Activated CD4-positive, alpha-beta T cell treated with anti-CD3 and anti-CD28 coated beads, Interleukin-2, Interleukin-6, amounts not matched to agents 100 ng/mL and 50 ng/mL, durations not matched to agents 16 hours and 8 hours (primary cell): ENCODE measurements at places on chromosomes 16 and 17.
A peak's percentile ranks its signal among the peaks of the same experiment; 100 is the strongest.

DNA sequence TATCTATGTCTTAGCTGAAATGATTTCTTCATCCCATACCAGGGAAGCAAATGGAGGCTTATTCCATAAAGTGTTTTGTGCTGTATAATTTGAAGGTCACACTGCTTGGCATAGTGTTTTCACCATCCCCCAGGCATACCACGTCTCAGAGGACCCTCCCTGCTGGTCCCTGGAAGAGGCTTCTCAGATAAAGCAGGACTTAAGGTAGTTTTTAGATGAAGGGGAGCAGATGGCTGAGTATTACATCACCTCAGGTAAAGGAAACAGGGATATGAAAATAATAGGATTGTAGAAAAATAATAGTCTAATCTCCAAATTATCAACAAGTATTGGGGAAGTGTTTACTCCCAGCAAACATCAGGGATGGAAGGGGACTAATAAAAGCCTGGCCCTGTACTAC is 7.3 kb upstream of the SMG1 start:
- DNase-seq = no peak

DNA sequence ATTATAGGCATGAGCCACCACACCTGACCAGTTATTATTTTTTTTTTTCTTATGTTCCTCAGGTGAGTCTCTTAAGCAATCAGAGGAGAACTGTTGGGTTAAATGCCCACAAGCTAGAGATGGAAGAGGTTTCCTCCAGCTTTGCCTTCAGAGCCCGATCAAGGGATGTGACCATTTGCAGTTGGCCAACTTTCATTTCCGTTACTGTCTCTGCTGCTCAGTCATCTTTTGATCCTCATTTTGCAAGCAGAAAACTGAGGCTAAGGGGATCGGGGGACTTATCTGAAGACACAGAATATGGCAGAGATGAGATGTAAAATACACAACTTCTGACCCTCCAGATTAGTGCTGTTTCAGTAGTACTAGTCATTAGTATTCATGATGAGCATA is 188.8 kb downstream of the RAB11FIP4 start:
- no peak for DNase-seq

- DNase-seq = no peak
Observed at GRCh38 chr17:81999587-81999975, 22.2 kb downstream of the ASPSCR1 start.

DNA sequence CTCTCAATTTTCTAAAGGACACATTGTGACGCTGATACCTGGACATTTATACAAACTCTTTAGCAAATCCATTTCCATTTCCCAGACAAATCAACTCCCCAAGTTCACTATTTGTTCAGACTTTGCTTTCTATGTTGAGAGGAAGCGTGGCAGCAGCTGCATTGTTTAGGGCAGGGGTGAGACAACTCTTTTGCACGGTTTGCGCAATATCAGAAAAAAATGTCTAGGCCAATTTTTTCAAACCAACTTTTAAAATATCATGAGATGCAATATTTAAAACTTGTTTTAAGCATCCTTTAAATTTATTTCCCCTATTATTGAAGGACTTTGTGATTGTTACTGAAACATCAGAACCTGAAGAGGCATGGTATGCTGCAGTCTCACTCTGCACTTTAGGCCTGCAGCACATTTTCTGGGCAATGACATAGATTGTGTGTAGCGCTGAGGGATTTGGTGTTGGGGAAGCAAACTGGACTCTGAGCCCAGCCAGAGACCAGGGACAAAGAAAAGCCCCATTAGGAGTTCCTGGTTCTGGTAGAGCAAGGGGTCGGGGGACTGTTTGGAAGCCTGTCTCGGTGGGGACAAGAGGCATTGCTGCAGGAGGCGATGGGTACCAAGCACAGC is 6.4 kb upstream of the CCDC182 start:
- DNase-seq = no peak

DNA sequence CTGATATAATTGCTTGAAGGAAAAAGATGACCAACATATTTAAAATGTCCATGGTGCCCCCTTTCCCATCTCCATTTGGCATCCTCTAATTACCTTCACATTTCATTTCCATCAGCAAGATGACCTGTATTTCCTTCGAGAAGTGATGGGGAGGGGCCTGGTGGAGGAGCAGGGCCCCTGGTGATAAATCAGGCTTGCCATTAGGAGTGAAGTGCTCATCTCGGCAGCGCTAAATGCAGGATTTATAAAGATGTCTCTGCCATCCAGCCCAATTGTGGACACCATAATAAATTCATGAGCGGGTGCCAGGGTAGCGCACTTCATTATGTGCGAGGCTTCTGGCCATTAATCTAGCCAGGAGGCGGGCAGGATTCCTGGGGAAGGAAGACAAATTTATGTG is 101.5 kb upstream of the IRX6 start:
- no peak for DNase-seq

GRCh38 chr17:39618246-39618913 is 8.4 kb upstream of the PPP1R1B start:
- no peak for DNase-seq

- DNase-seq = peak; percentile 77
Observed at GRCh38 chr16:29710227-29711219, 31.5 kb downstream of the QPRT start.

GRCh38 chr17:39676198-39676819 is 8.1 kb downstream of the PNMT start:
- peak; percentile 57 for DNase-seq

DNA sequence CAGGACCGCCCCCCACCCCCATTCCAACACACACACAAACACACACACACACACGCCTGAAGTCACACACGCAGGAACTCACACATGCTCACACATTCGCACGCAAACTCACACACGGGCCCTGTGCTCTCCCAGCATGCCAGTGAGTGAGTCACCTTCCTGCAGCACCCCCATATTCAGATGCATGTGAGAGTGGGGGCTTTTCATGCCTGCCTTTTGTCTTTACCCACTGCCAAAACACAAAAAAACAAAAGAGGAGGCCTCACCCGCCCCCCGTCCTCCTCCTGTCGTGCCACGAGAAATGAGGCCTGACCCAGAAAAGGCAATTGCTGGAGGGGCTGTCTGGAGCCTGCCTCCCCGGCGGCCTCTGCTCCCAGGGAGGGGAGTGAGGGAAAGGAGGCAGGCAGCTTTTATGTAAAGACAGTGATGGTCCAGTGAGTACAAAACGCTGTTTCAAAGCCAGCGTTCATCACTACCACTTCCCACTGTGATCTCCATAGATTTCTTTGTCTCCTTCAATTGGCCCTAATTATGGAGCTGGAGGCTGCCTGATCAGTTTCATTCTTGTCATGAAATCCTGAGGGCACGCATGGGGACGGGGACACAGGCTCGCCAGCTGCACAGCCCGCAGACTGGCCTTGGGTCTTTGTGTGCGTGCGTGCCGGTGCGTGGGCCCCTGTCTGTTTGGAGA is 29.5 kb upstream of the GSE1 start:
- DNase-seq = no peak

DNA sequence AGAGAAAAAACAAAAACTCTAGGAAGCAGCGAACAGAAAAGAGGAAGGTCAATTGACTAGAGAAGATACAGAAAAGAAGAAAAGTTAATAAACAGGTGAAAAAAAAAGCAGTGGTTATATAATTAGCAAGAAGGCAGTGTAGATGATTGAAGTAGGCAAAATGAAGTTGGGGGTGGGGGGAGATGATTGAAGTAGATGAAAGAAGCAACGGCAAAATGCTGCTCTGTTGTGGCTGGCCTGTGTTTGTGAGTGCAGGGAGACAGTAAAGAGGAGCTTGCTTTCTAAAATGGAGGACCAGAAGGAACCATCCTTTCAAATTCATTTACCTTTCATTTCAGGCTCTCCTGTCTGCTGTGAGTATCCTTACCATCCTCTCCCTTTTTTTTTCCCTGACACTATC is 3.6 kb downstream of the EVI2B start:
- DNase-seq = peak; percentile 53

DNA sequence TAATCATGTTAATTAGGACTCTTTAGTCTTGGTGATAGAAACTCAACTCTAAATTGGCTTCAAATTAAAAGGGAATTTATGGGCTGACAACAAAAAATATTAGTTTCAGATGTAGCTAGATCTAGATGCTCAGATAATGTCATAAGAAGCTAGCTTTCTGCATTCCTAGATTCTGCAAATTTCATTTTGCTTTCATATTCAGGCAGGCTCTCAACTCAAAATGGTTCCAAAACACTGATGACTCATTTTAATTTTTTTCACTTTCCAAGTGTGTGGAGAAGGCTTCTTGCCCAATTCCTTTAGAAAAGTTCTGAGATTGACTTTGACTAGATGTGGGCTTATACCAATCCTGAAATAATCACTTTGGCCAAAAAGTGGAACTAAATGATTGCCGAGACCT is 236.7 kb upstream of the GOT2 start:
- DNase-seq = no peak

GRCh38 chr16:7638306-7638705 is 305.7 kb downstream of the RBFOX1 start:
- DNase-seq = no peak

DNA sequence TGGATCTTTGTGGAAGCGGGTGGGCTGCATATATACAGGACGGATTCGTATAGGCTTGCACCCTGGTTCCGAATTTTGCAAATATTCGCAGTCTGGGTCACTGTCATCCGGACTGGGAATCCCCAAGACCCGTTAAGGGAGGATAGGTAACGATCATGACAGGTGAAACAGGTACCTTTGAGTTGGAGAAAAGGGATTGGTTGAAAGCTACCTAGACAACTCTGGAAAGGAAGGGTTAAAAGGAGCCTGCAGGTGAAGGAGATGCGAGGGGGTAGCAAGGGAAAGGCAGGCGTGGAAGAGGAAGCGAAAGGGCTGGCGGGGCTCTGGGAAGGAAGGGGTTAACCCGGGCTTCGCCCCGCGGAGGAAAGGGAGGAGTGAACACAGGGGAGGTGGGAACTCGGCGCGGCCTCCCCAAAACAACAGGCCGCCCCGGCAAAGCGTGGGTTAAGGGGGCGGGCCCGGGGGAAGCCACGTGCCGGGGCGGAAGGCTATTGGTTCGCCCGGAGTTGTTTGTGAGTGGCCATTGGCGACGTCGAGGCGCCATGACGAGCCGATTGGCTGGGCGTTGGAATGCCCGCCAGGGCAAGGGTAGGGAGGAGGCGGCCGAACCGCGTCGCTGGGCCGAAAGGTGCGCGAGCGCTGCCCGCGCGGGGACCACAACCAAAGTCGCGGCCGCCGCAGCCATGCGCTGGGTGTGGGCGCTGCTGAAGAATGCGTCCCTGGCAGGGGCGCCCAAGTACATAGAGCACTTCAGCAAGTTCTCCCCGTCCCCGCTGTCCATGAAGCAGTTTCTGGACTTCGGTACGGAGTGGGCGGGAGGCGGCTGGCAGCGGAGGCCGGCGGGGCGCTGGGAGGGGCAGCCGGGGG is at the start of gene PDK2:
Gene PDK2, plus strand, starts transcription at position 599 of the 867 bp plus-strand sequence. Its CDS starts 85 bp downstream, at position 684.
- peak; percentile 95 for DNase-seq

DNA sequence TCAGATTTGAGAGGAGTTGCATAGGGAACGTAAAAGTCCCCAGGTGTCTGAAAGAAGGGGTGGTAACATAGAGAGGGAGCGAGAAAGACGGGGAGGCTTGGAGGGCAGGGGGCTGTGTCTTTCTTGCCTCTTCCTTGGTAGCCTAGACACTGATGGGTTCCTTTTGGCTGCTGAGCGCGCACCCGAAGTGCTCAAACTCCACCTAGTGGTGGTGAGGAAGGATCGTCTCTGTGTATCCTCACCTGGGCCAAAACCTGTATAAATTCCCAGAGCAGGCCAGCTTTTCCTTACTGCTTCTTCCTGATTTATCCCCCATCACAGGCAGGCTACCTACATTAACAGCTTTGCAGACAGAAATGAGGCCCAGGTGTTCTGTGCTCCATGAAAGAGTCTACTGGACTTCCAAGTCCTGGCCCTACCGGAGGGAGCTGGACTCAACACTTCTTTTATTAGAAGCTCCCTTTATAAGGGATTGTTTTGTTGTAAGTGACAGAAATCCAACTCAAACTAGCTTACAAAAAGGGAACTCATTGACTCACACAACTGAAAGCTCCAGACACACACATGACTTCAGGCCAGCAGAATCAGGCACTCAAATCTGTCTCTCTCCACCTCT is 5.5 kb upstream of the SLC25A35 start:
- DNase-seq = peak; percentile 76

GRCh38 chr17:17104494-17104893 is 62.2 kb downstream of the MPRIP start:
- no peak for DNase-seq

GRCh38 chr16:27222249-27223225 is 19.2 kb downstream of the KDM8 start:
- no peak for DNase-seq

DNA sequence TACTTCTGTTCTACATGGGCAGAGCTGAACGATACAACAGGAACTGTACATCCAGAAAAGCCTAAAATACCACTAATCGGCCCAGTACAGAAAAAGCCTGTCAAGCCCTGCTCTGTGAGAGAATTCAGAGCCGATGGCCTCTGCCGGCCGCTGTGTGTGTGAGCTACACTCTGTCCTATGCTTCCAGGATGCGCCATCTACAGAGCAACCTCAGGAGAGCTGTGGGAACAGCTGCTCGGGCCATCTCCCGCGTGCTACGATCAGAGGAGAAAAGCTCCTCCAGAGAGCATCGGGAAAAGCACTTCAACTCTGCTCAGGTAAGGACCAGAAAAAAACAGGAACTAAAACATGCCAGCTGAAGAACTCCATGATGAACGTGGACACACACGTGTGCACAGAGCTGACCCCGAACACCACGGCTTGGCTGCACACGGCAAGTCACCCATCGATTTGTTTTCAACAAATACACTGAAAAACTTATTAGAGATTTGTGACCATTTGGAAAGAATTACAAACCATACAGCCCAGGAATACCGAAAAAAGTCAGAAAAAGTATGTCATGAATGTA is 115.9 kb downstream of the ANKRD11 start:
- DNase-seq = no peak

GRCh38 chr16:84062734-84063640 is 20.4 kb upstream of the SLC38A8 start:
- DNase-seq = peak; percentile 66

DNA sequence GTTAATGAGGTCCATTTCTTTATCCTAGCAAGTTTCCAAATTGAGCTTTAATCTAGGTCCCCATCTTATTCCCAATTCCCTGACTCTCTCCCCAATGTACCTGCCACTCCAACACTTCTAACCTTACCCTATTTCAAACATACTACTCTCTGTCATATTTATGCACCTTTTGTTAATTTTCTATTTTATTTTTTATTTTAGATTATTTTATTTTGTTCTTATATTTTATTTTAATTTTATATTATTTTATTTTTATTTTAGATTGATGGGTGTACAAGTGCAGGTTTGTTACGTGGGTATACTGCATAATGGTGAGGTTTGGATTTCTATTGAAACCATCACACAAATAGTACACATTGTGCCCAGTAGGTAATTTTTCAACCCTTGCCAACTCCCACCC is 333.9 kb upstream of the ERCC4 start:
- DNase-seq = no peak

- DNase-seq = peak; percentile 72
Observed at GRCh38 chr16:53892155-53892554, 188.2 kb downstream of the FTO start.

- peak; percentile 59 for DNase-seq
Observed at GRCh38 chr17:16352303-16352666, 984 bp downstream of the CENPV start.

GRCh38 chr17:38338053-38338452 is 5.7 kb downstream of the GPR179 start:
- no peak for DNase-seq
